ENCODE measurements at places on chromosomes 6 and 20.

DNA sequence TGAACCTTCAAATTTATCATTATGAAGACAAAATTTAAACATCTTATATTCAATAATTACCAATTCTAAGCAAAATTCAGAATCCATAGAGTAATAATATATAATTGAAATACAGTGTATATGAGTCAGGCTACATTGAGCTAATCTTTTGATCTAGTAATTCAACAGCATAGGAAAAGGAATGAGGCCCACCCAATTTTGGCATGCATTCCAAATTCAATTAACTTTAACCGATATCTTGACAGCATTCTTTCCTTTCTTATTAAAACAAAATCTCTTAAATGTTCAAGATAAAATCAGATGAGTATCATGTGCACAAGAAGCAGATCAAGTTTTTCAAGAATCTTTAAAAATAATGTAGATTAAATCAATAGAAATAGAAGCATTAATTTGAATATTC is 132.9 kb upstream of the QKI start:
- DNase-seq = no peak

DNA sequence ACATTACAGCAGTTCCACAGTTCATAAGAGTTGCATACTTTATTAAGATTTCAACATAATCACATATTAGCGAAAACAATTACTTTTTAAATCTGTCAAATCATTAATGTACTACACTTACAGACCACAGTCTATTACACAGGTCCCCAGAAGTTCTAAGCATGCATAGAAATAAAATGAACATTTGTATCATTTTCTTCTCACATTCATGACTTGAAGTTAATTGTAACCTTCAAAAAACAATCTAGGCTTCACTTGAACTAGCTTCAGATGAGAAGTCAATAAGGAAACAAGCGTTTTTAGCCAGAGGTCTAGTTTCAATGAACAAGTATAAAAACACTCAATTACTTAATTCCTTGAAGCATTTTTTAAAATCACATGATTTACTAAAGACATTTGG is 238.3 kb downstream of the HACE1 start:
- DNase-seq = no peak

- DNase-seq = no peak
These were observed 38.4 kb upstream of the LRRC1 start for GRCh38 chr6:53756396-53756795.

- DNase-seq = no peak
These were observed 202.5 kb downstream of the ISM1 start for GRCh38 chr20:13423472-13424173.

- DNase-seq = no peak
These were observed 93.7 kb upstream of the BACH2 start for GRCh38 chr6:90390379-90390778.

GRCh38 chr6:166167801-166168615 is at the start of gene TBXT:
TSS of gene TBXT (minus strand) at chr6:166167851. CDS start at chr6:166167591, 260 bp downstream.
- DNase-seq = no peak

DNA sequence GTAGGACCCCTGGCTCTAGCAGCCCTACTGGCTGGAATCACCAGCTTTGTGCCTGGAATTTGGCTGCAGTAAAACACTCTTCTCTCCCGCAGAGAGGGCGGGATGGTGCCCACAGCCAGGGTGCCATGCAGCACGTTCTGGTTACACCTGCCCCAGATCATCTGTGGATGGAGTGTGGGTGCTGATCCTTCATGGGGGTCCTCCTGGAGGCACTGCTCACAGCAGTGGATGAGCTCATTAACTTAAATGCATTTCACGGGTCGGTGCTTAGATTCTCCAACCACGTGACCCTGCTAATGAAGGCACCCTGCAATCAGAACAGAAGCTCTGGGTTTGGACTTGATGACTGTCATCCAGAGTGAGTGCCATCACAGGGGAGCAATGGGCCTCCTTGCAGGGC is 138.6 kb upstream of the AFDN start:
- no peak for DNase-seq

- no peak for DNase-seq
These were observed 37.6 kb downstream of the NRN1 start for GRCh38 chr6:5968817-5969734.

GRCh38 chr20:1505871-1506270 is 14.7 kb upstream of the SIRPB2 start:
- DNase-seq = no peak

DNA sequence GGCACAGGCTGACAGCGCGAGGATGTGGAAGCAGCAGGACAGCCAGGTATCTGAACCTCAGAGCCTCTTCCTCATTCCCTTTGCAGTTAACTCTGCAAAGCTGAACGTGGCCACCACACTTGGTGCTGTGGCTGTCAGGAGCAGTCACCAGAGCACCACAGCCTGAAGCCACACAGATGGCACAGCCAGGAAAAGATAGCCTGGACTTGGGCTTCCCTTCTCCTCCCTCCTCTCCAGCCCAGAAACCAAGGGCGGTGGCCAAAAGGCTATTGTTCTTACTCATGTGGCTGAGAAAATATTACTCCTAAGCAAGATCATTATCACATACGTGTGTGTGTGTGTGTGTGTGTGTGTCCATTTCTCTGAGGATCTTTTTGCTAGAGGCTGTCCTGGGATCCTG is 39.8 kb downstream of the CD164 start:
- DNase-seq = no peak

- no peak for DNase-seq
These were observed 814 bp upstream of the ADNP start for GRCh38 chr20:50932016-50932485.

DNA sequence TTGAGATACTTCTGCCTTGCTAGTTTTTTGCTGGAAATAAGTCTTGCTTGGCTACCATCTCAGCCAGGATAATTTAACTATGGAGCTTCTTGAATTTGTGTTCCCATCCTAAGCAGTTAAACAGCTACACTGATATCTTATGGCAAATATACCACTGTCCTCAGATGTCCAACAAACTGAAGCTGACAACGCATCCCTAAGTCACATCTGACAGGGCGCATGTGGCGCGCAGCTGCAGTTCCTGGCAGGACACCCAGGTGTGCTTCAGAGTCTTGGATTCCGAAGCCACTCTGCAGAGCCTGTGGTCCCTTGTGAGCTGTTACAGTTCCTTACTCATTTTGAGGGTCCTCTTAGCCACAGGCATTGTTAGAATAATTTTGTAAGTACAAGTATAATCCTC is 127.9 kb downstream of the WDR27 start:
- DNase-seq = no peak

GRCh38 chr6:158662954-158663624 is 13.2 kb downstream of the SYTL3 start:
- DNase-seq = no peak

DNA sequence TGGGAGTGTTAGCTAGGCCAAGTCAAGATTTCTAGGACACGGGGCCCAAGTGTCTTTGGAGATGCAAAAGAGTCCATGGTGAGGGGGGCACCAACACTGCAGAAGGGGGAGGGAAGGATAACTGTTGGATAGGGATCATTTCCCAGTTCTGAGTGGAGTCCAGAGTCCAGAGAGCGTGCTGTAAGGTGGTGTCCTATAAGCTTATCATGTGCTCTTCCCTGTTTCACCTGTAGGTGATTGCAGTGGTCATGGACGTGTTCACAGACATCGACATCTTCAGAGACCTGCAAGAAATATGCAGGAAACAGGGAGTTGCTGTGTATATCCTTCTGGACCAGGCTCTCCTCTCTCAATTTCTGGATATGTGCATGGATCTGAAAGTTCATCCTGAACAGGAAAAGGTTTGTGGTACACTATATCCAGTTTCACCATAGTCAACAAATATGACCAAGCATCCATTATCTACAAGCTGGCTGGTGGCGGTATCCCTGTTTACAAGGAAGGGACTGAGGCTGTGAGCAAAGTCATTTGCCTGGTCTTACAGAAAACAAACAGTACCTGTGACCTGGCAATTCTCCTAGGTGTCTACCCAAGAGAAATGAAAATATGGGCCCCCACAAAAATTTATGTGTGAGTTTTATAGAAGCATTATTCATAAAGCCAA is 15.6 kb downstream of the FAM83D start:
- DNase-seq = no peak

- no peak for DNase-seq
These were observed 60.1 kb downstream of the SYNJ2 start for GRCh38 chr6:158041788-158042187.

DNA sequence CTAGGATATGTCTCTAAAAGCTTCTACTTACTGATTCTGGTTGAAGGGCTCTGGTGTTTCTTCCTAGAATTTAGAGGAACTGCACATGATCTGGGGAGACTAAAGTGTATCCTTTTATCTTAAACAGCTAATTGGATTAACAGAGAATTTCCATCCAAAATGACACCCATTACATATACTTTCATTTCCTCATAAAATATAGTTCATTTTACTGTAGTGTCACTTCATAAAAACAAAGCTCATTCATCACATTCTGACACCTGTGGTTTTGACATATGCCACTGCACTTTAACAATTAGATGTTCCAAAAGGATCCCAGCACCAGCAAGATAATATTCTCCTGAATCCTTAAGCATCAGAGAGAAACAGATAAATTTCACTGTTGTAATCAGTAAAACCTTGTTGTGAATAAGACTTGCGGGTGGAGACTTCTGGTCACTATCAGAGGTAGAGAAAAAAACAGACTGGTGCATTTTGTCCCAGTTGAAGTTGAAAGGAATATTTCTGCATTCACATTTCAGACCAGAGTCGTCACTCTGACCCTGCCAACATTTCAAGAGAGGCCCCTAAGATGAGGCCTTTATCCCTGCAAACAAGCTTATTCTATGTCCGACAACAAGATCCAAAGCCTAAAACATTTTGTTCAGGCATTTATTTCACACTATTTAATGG is 175.3 kb upstream of the BMP5 start:
- no peak for DNase-seq

DNA sequence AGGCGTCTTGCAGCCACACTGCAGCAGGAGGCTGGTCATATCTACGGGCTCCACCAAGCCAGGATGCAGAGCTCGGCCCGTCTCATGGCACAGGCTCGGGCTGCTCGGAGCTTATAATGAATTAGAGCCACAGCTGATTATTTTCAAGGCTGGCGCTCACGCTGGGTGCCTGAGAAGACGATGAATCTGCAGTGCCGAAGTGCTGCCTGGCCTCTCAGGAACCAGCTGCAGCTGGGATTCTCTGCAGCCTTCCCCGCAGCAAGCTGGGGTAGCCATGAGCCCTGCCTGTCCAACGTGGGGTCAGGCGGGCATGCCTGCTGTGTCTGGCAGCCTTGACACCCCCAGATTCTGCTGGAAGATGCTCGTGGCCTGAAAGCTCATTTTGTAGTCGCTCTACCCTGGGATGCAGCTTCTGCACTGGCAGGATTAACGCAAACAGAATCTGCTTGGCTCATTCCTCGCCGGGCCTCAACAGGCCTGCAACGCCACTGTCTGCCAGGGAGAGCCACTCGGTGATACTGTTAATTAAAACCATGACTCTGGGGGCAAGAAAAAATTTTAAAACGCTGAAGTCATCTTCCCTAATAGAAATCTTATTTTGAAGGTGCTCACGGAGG is 104.3 kb downstream of the CDH26 start:
- DNase-seq = no peak

DNA sequence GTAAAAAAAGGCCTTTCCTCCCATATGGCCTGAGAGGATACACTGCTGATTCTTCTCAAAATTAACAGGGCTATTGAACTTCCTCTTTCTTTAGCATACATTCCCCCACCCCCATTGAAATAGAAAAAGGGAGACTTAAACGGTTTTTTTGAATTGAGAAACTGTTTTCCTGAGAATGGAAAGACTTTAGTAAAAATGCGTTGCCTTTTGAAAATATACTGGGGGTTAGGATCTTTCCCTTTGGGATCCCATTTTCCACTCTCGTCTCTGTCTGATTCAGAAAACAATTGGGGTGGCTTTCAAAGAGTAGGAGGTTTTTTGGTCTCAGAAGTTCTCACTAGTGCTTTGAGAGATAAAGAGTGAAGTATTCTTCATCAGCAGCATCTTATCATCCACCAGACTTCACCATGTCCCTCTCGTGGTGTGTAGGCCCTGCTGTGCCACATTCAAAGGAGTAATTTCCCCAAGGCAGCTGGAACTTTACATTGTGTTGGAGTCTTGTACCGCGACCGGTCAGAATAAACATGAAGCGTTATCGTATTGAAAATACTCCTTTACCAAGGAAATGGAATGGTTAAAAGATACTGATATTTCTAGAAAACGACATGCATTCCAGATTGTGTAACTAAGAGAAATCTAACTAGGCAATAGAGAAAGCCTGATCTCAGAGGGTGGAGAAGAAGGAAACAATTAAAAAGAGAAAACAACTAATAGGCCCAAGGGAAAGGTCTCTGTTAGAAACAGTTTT is 10.6 kb downstream of the MYB start:
- DNase-seq = no peak

DNA sequence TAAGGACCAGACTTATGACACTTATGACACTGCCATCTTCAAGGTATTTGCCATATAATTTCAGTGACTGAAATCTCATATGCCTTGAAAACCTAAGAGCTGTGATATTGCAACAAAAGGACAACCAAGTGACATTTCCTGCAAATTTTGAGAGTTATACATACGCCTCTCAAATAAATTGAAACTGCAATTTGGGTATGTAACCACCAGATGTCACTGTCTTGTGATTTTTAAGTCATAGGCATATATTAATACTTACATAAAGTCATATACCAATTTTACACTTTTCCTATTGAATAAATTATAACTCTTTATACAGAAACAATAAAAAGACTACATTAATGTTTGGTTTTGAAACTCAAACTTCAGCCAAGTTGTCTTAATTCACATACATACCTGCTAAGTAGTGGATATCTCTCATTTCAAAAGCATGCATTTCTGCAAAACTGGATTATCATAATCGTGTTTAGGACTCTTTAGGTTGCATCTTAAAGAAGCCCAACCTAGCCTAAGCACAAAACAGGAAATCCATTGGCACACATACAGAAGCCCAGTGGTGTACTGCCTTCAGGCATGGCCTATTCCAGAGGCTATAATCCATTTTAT is 180.2 kb downstream of the PACRG start:
- DNase-seq = no peak

DNA sequence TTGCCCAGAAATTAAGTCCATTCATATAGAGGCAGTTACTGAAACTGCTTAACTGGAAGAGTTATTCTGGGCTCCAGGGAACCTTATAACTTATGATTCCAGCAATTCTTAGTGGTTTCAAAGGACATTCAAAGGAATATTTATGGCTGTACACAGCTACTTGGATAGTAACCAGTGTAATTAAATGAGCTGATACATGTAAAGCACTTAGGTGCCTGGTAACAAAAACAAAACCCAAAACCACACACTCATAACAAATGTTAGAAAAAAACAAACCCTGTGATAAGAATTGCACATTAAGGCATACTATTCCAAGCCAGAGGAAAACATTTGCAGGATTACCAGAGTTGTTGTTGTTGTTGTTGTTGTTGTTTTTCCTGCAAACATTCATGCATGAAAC is 51.5 kb downstream of the STK4 start:
- DNase-seq = no peak
